ENCODE measurements at places on chromosomes 5 and 9.

DNA sequence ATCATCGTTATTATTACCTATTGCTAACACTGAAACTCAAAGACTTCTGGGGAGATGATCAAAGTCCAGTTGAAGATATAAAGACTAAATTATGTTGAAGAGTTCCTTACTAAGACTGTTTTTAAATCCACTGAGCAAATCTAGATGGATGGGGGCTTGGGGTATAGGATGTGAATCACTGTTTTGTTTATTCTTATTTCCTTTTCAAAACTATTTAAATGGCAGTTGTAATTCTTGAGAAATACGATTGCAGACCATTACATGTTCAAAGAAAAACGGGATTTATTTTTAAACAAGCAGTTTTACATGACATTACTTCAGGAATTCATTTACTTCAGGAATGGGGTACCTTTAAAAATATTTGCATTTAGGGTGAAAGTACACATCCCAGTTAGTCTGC is 4.3 kb downstream of the RASGRF2 start:
- DNase-seq = no peak

DNA sequence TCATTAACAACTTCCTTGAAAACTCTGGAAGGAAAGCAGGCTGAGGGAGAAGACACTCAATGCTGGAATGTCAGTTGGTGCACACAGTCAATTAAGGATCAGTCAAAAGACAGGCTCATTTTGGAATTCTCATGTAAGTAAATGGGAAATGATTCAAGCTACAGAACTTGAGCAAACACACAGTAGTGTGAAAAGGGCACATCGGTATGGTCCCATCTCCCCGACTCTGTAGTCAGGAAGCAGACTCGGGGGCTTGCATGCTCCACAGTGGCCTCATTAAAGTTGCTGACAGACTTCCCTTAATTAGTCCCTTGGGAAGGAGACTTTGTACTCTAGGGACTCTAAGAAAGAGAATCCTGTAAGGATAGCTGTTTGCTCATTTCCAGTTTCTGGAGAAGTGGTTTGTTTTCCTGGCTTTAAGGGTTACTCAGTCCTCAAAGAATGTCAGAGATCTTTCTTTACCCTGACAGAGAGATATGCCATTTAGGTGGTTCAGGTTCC is 339.2 kb downstream of the ADAMTS6 start:
- DNase-seq = no peak

DNA sequence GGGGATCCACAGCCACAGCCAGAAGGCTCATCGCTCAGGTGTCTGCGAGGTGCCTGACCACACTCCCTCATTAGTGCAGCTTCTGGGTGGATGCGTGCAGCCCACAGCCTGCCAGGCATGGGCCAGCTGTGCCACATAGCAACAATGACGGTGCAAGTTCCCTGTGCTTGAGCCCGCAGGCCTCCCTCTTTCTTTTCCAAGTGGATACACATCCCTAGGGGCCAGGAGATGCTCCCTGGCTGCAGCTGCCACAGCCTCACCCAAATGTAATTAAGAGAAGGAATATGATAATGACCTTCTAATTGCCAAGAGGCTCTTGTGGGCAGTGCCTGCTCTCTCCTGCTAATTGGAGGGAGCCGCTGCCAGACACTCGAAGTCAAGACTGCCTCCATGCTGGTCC is 116.0 kb upstream of the PPP1R26 start:
- DNase-seq = no peak

DNA sequence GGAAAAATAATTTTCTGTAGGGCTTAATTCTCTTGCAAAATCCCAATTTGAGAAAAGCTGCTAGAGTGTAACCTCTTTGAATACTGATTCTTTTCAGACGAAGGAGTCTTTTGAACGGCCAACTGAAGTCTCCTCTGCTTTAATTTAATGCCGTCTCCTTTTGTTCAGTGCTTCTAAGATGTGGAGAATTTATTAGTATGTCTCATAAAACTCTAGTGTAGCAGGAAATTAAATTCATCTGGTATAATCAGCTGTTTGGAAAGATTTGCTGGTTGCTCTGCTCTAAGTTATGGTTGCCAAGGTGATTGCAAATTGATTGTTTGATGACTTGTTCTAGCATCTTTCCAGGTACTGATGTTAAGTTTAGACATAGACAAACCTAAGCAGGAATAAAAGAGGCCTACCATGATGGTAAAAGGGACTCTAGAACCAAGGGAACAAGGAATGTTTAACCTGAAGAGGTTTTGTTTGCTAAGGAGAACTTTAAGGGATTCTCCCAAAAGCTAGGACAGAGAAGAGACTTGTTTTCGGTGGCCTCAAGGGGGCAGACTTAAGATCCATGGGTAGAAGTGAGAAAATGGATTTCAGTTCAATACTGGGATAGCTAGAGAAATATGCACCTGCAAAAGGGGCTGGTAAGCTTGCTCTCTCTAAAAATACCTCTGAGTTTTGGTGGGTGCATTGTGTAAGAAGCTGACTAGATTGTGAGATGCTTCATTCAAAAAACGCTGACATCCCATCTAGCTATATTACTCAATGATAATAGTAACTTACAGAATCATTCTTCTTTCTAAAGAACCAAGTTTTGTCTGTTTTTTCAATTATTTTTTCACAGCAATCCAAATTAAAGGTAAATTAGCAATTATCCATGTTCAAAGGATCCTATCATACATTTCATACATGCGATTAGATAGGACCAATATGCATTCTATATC is 5.7 kb upstream of the ADRB2 start:
- DNase-seq = no peak
